ENCODE measurements at places on chromosomes 2 and 18.

- no peak for DNase-seq
Measured at GRCh38 chr2:159029936-159030335, 61.5 kb downstream of the TANC1 start.

DNA sequence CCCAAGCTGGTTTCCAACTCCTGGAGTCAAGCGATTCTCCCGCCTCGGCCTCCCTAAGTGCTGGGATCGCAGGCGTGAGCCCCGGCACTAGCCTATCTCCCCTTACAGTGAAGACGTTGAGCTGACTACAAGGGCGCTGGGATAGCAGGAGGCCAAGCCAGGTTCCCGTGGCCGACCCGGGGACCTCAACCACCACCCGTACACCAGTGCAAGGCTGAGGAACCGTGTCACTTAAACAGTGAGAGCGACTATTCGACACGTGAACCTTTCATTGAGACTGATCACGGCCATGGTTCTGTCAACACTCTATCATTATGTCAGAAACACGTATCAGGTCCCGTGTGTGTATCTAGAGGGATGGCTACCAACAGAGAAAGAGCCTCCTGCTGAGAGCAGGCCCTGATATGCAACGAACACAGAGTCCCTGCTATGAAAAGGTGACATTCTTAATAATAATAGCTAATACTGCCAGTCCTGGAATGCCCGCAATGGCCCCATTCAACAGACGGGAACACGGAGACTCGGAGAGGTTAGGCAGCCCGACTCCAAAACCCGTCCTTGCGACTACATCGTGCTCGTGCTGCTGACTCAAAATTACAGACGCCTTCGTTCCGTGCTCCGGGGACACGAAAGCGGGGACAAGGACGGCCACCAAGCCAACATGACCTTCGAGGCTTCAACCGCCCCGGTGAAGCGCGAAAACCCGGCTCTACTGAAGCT is 833 bp downstream of the AFG3L2 start:
- DNase-seq = peak; percentile 16

DNA sequence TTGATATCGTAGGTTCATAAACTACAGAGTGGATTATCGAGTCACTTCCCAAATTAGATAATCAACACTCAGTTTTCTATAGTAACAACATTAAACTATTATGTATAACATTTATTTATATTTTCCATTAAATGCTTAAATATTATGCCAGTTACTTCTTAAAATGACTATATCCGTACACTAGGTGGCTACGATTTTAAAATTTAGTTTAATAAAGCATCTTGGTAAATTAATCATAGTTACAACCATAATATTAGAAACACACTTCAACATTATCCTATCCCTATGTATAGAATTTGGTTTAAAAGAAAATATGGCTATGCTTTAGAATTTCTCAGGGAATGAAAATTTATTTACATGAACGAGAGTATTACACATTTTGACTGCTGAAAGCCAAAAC is 80.3 kb downstream of the SLC25A12 start:
- no peak for DNase-seq

GRCh38 chr2:230903231-230904150 is 21.6 kb downstream of the GPR55 start:
- DNase-seq = no peak

- DNase-seq = no peak
Measured at GRCh38 chr2:105082107-105082506, 44.2 kb downstream of the MRPS9 start.

DNA sequence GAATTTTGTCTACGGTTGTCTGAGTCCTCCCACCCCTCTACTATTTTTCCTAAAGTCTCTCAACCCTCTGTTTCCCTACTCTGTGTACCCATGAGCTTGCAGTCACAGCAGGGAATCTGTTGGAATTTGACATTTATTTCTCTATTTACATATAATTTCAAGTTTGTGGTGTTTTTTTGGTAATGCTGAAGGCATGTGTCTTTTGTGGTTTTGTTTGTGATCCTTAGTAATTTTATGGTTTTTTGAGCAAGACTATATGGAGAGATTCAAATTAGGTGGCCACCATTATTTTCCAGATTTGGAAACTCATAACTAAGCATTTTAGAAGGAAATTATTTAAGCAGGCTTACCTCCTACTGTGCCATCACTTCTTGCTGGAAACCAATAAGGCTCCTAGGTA is 27.2 kb upstream of the FBLN7 start:
- no peak for DNase-seq

GRCh38 chr2:10559634-10560224 is 111.6 kb upstream of the ODC1 start:
- DNase-seq = no peak

DNA sequence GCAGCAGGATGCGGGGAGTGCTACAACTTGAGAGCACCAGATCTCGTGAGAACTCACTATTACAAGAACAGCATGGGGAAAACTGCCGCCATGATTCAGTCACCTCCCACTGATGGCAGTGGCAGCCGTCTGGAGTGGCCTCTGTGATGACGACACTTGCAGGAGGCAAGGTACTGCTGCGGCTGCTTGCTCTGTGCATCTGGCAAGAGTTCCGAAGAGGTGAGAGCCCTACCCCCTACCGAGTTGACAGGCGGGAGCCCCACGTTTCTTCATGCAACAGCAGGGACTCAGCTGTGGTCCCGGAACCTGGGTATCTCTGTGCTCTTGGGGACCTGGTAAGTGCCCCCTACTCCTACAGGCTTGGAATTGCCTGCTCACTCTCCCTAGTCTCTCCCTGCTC is 1672.7 kb upstream of the TMEFF2 start:
- no peak for DNase-seq

- no peak for DNase-seq
Measured at GRCh38 chr2:97742381-97742847, 29.0 kb downstream of the ZAP70 start.

DNA sequence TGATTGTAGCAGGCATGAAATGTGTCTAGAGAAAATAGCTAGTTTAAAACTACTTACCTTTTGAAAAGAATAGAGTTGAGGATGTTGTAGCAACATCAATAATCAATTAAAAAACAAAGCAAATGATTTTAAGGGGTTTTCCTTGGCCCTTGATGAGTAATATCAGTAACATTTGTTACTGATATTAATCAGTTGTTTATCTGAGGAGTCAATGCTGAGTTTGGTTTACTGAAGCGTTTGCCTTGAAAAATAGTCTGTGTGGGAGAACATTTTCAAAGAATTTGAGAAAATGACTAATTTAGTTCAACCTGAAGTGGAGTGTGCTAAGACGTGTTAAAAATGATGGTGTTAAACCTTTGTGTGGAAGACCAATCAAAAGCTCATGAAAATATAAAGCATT is 9.3 kb downstream of the PTH2R start:
- DNase-seq = no peak

DNA sequence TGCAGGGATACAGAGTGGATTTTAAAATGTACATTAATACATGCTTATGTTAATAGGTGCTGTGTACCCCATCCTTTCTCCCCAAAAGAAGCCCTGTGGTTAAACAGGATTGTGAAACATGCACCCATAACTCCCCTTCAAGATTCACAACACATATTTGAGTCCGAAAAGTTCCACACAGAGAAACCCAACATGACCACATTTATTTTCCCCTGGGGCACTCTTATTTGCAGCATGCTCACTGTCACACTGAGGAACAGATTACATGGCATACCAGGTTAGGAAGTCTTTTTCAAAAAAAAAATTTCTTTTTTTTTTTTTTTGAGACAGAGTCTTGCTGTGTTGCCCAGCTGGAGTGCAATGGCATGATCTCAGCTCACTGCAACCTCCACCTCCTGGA is 67.7 kb upstream of the COL5A2 start:
- DNase-seq = no peak

DNA sequence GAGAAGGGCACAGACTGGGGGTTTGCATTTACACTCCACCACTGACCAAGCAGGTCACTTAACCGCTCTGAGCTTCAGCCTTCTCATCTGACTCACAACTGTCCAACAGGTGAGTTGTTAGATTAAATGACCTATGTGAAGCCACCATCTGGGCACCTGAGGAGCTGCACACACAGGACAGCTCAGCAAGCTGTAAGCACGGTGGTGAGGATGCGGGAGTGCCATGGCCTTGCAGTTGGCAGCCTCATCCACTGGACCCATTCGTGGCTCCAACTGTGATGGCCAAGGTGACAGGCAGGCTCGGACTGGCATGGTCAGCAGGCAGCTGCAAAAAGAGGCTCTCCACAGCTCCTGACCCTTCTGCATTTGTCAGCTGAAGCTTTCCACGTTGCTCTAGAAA is 23.3 kb upstream of the AMMECR1L start:
- no peak for DNase-seq

DNA sequence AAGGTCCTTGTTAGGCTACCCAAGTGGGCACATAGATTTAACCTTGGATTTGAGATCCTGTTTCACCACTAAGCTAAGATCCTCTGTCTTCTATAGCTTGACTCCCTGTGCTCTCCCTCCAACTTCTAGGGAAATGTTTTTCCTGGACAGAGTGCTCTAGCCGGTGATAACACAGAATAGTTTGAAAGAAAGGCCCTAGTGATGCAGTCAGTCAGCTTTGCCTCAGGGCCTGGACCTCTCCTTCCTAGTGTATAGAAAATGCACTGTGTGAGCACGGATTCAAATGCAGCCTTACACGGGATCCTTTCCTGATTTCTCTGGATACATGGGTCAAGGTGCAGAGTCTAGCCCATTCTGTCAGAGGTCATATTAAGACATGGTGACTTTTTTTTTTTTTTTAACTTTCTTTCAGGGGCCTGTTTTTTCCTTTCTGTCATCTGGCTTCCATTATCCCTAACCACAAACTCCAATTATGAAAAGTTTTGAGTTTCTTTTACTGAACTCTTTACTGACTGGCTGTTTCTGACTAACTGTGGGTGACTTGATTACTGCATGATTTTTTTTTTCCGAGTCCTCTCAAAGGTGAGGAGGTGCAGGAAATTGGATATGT is 122.6 kb downstream of the LRP1B start:
- no peak for DNase-seq

DNA sequence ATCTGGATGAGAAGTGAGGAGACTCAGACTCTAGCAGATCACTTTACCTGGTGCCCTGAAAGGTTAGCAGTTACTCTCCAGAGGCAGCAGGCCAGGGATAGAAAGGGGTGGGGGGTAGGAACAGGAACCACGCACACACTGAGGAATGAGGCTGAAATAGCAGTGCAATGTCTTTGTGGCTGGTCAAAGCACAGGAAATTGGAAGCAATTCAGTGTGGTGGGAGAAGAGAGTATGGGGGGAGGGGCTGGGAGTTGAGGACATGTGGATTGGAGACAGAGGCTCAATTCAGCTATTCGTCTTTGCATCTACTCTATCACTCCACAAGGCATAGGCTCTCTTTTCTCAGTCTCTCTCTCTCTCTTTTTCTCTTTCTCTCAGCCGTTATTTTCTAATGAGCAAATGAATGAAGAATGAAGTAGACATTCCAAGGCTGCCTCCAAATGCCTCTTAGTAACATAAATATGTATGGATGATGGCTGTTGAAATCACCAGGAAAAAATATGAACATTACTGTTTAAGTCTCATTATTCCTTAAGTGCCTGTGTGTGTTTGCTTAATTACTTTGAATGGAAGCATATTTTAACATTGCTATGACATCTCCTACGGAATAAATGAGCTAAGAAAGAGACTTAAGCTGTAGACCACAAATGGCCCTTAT is 979.4 kb downstream of the TSN start:
- peak; percentile 44 for DNase-seq

GRCh38 chr2:176132205-176133171 is 3.0 kb downstream of the HOXD8 start:
- DNase-seq = no peak

GRCh38 chr2:28219138-28219537 is 173.5 kb upstream of the FOSL2 start:
- DNase-seq = peak; percentile 16

GRCh38 chr2:172283476-172283875 is 143.9 kb upstream of the ITGA6 start:
- DNase-seq = no peak

DNA sequence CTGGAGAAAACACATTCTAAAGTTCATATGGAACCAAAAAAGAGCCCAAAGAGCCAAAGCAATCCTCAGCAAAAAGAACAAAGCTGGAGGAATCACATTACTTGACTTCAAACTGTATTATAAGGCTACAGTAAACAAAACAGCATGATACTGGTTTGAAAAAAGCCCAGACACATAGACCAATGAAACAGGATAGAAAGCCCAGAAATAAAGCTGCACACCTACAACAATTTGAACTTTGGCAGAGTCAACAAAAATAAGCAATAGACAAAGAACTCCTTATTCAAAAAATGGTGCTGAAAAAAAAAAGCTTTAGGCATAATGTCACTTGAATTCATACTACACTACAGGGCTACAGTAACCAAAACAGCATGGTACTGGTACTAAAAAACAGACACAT is 289.6 kb downstream of the NR4A2 start:
- DNase-seq = no peak

- DNase-seq = no peak
Measured at GRCh38 chr2:3476985-3477327, 42.4 kb downstream of the ADI1 start.

GRCh38 chr2:217709478-217710210 is 293.2 kb downstream of the TNS1 start:
- no peak for DNase-seq

- DNase-seq = peak; percentile 40
Measured at GRCh38 chr2:238120463-238121298, 17.8 kb upstream of the KLHL30 start.

DNA sequence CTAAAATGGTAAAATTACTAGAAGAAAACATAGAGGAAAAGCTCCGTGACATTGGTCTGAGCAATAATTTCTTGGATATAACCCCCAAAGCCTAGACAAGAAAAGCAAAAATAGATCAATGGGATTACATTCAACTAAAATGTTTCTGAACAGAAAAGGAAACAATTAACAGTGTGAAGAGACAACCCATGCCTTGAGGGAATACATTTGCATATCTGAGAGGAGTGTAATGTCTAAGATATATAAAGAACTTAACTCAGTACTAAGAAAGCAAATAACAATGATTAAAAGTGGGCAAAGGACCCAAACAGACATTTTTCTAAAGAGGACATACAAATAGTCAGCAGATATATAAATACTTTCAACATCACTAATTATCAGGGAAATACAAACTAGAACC is 206.2 kb downstream of the VAPA start:
- no peak for DNase-seq

GRCh38 chr2:227796045-227796711 is 17.5 kb upstream of the CCL20 start:
- DNase-seq = no peak

GRCh38 chr2:26778098-26778497 is 7.8 kb upstream of the CENPA start:
- DNase-seq = no peak

DNA sequence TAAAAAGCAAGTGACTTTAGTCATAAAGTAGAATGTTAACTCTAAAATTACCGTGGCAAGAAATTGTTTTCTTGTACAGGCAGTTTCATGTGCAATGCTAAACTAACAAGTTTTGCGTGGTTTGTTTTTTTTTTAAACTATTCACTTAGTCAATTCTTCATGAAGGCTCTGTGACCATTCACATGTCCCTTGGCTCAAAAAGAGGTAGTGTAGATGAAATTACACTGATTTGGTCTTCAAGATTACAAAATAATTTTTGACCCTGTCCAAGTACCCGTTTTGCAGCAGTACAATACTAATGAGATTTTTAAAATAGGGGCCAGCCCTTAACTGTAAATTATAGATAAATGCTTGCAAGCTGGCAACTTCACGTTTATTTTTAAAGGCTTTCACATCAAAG is 1.3 kb downstream of the TMEM131 start:
- DNase-seq = no peak

- no peak for DNase-seq
Measured at GRCh38 chr2:219279916-219280516, 850 bp downstream of the DNAJB2 start.
